ENCODE measurements at places on chromosomes 3 and 15.
A peak's percentile ranks its signal among the peaks of the same experiment; 100 is the strongest.

GRCh38 chr3:19342389-19342788, 194.1 kb downstream of the KCNH8 start:
- DNase-seq: no peak

- no peak for DNase-seq
These were observed 46.2 kb downstream of the OSBPL10 start for GRCh38 chr3:31934866-31935265.

DNA sequence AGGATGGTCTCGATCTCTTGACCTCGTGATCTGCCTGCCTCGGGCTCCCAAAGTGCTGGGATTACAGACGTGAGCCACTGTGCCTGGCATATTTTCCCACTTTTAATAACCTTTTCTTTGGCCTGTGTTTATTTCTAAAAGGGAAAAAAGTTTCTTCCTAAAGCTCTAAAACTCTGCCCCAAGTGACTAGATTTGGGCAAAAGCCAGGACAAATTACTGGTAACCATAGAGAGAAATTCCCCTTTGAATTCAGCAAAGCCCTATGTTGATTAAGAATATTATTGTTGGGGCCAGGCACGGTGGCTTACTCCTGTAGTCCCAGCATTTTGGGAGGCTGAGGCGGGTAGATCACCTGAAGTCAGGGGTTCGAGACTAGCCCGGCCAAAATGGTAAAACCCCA, 11.5 kb upstream of the TRPM7 start:
- no peak for DNase-seq

DNA sequence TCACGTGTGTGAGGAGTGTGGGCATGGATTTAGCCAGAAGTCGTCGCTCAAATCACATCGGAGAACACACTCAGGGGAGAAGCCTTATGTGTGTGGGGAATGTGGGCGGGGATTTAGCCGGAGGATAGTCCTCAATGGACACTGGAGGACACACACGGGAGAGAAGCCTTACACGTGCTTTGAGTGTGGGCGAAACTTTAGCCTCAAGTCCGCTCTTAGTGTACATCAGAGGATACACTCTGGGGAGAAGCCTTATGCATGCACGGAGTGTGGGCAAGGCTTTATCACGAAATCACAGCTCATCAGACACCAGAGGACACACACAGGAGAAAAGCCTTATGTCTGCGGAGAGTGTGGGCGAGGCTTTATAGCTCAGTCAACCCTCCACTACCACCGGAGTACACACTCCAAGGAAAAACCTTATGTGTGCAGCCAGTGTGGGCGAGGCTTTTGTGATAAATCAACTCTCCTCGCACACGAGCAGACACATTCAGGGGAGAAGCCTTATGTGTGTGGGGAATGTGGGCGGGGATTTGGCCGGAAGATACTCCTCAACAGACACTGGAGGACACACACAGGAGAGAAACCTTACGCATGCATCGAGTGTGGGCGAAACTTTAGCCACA, 28.1 kb downstream of the ZNF589 start:
- DNase-seq: peak; percentile 47

DNA sequence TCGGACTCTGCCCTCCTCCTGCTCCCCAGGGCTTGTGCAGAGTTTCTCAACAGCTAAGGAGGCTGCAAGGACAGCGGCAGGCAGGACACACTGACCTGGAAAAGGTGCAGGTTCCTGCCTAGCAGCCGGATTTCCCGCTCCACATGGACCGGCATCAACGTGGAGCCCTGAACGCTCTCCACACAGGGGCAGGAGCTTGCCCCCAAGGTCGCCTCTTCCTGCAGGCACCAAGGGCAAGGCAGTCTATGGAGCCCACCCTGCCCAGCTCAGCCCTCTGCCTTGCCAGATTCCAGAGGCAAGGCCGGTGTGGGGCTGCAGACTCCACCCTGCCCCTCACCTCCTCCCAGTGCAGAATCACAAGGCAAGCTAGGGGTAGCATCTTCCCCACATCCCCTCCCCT, 10.7 kb downstream of the PLXNB1 start:
- DNase-seq: no peak

GRCh38 chr15:39414201-39414600, 166.7 kb upstream of the THBS1 start:
- no peak for DNase-seq

DNA sequence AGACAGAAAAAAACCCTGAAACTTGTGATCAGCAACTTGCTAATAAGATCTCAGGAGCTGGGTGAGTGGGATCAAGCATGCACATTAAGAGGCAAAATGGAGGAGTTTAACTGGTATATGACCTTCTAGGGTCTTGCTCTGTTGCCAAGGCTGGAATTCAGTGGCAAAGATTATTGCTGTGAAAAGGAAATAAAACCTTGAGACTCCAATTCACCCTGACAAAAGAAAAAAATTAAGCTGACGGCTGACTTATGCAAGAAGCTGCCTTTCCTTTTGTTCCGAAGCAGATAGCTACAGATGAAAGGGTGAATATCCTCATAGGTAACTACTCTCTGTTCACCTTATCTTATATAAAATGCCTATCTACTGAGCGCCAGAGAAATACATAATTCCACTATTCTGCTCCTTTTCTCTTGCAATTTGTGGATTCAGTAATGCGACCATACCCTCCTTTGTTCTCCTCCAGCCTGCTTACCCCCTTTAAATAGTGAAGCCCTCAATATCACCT, 68.9 kb downstream of the HERC1 start:
- no peak for DNase-seq

DNA sequence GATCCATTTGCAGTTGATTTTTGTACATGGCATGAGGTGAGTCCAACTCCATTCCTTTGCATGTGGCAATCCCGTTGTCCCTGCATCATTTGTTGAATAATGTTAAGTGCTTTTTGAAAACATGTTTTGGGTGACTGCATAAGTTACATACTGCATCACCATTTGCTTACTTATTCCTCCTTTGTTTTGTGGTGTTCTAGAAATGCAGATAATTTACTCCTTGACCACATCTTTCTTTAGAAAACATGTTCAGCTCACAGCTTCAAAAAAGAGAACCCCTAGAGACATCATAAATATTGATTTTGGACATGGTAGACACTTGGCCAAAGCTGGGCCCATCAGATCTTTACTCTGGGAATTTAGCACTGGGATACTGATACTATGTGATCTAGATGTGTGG, 135.3 kb upstream of the DAZL start:
- no peak for DNase-seq

DNA sequence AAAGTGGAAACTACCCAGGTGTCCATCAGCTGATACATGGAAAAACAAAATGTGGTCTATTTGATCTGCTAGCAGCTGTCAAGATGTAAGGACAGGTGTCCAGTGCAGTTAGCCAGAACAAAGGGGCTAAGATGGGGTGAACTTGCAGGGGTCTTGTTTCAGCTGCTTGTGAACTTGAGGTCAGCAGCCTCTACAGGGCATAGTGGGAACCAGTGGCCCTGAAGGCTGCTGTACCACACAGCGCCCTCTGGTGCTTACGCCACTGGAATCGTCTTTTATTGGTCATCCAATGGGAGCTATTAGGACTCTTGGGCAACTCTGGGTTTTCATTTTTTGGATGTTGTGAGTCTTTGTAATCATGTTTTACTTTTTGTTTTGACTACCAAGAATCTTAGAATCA, 62.2 kb upstream of the CTSH start:
- peak; percentile 17 for DNase-seq

DNA sequence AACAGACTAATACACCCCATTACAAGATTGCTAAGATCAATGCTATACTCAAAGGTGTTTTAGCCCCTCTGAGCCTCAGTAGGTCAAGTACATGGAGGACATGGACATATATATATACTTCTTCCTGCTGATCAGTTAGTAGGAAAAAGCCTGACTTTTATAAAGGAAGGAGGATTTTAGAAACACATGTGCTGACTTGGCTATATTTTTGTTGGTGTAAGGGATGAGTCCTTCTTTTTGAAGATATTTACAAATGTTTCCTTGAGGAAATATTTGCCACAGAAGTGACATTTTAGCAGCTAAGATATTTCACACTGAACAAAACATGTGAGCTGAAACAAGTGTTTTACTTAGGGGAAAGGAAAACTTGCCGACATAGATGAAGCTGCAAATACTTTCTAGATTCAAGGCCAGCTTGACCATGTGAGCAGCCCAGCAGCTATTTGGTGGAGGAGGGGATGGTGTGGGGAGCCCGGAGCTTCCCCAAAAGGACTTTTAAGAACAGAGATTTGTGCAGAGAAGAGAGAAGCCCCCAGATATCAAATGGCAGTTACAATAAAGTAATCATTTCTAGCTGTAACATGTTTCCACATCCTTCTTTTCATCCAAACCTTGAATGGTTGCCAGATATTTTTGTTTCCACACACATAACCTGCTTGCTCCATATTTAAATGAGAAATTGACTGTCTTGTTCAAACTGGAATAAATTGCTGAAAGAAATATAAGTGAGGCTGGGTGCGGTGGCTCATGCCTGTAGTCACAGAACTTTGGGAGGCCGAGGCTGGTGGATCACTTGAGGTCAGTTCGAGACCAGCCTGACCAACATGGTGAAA, 111.7 kb upstream of the NR2F2 start:
- no peak for DNase-seq

DNA sequence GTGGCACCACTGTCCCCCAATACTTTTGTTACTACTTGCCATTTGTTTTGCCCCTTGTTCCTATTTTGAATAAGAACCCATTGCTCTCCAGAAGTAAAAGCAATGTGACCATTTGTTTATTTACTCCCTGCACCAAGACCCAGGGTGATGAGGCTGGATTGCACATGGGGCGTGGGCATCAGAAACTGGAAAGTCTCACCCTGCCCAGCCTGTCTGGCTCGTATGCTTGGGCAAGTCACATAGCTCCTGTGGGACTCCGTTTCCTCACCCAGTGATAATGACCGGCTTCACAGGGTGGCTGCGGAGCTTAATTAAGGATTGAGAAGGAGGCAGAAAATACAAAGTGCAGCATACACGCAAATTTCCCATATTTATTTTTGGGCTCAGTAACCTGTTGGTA, 167.7 kb upstream of the ICE2 start:
- no peak for DNase-seq

GRCh38 chr3:129025108-129025507, 24.0 kb downstream of the EFCC1 start:
- no peak for DNase-seq

DNA sequence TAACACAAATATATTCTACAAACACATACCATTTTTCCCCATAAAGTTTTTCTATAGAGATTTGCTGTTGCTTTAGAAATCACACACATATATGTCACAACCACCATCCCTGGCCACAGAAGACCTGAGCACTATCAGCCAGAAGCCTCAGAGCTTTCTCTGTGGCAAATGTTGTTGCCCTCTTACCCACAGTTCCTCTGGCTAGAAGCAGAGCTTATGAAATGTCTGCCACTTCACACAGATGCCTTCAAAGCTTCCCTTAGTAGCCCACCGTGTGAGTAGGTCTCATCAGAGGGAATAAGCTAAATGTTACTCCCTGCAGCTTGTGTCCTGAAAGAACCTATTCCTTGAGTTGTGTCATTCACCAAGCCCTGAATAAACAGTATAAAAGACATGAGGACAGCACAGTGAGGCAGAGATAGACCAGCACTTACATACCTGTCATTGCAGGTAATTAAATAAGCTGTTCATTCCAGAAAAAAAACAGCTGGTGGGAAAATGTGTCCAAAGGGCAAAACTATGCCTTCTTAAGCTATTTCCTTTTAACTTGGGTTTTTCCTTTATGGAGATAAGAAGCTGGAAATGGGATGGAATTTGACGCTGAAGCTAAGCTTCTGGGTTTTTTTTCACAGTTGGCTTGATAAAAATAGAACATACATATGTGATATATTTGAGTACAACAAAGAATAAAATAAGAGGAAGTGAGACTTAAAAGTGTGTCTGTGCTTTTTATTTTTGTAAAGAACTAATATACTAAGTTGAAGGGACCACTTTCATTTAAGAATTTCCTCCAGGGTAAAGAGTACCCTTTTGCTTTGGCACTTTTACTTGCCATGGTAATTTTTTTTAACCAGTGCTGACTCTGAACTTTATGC, 391.4 kb downstream of the KCNH8 start:
- DNase-seq: no peak

DNA sequence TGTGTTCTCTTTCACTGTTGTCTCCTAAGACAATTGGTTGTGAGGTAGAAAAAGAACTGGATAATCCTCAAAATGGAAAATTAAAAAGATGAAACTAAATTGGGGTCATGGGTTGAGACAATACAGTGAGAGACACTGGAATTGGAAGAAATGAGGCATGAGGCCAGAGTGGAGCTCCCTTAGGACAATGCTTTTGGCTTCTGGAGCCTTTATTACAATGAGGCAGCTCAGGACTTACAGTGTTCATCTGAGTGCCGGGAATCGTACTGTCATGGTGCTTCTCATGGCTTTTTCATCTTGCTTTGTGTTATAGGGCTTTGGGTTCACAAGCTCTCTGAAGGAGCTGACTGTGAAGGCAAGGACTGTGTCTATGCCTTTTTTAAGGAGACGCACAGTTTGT, 293.5 kb downstream of the SOX2 start:
- no peak for DNase-seq

GRCh38 chr3:158430448-158430847, 140.5 kb upstream of the MLF1 start:
- DNase-seq: no peak

DNA sequence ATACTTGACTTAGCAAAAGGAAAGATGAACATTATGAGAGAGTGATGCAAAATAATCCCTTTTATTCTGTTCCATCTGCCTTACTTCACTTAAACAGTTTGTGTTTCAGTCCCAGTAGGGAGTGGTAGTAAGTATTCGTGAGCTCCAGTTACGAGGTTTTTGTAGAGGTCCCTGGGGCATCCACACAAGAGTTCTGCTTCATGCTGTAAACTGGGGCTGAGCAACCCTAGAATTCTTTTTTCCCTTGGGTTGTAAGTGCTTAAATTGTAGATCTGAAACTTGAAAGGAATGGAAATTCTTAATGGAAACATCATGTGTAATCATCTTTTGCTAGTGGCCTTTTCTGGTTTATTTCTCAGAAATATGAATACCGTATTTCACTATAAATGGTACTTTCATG, 79.5 kb downstream of the SEMA6D start:
- no peak for DNase-seq

DNA sequence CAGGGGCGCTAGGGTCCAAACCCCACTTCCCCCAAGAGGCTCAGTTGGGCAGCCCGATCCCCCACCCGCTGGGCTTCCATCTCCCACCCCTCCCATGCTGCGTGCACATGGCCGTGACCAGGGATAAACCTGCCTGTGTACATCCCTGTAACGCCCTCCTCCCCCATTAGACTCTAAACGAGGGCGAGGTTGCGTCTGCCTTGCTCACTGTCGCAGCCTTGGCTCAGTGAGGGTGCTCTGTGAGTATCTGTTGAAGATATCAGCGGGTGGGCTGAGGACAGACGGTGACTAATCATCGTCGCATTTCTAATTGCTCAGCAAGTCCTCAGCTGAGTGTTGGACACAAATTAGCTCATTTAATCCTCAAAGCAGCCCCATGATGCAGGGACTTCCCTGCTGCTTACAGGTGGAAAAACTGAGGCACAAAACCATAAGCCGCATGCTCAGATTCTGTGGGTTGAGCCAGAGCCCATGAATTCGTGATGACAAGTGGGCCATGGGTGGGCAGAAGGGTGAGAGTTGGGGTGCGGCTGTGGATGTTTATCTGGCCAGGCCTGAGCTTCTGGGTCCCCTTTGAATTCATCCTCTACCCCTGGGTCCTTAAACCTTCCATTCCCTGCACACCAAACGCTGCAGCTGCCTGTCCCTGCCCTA, 26.0 kb downstream of the FBLN2 start:
- peak; percentile 7 for DNase-seq

- DNase-seq: no peak
These were observed 61.5 kb downstream of the MYO1E start for GRCh38 chr15:59311195-59311594.

Data from activated CD4-positive, alpha-beta T cell treated with anti-CD3 and anti-CD28 coated beads, Interleukin-2, Interleukin-4, amounts not matched to agents 100 ng/mL and 50 ng/mL, durations not matched to agents 16 hours and 8 hours (primary cell).